ENCODE measurements at places on chromosomes 6 and 20.

DNA sequence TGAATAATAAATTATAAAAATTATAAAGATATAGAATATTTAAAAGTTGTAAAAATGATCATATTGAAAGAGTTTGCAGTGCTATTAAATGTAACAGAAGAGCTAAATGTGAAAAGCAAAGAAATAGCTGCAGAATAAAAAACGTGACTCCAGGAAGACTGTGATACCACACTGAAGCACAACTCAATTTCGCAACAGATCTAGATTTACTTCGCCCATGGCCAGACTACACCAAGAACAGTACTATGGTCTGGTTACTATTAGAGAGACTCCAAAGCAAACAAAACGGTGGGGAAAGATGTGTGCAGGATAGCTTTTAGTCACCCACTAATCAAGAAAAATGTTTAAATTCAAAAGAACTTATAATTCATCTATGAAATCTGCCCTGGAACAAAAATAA is 1.9 kb downstream of the CHD6 start:
- DNase-seq, result no peak

GRCh38 chr6:135426833-135427232 is 70.7 kb downstream of the AHI1 start:
- DNase-seq, result no peak

- no peak for DNase-seq
Measured at GRCh38 chr20:56683077-56683865, 54.2 kb downstream of the TFAP2C start.

DNA sequence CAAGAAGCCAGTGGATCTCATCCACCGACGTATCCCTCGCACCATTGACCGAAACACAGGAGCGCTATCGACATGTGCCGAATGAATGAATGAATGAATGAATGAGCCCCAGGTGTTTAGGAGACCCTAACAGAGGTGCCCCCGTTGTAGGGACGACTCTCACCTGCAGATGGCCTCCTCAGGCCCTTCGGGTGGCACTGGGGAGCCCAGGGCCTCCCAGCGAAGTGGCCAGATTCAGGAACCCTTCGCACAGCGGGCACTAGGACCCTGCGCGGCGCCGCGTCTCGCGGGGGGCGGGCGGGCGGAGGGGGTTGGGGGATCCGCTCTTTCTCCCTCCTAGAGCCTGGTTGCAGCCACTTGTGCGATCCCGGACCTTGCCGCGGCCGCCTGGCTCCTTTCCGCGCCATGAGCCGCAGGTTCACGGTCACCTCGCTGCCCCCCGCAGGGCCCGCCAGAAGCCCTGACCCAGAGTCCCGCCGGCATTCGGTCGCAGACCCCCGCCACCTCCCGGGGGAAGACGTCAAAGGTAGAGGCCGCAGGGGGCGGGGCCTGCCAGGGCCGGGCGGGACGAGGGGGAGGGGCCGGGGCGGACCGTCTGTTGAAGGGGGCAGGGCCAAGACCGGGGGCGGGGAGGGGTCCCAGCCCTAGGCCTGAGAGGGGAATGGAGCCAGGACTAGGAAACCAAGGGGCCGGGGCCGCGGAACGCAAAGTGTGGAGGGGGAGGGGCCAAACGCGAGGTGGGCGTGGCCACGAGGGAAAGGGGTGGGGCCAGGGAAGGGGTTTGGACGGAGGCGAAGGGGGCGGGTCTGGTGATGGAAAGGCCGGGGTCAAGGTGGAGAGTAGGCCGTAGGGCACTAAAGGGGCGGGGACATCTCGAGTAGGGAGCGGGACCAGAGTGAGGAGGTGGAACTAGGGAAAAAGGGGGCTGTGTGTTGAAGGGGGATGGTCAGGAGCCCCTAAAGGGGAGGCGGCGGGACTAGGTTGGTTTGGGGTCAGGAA is 7.4 kb upstream of the SLC12A5 start:
- no peak for DNase-seq

GRCh38 chr20:45044084-45044573 is 56.8 kb downstream of the KCNS1 start:
- peak; percentile 61 for DNase-seq

- no peak for DNase-seq
Measured at GRCh38 chr6:69795469-69796072, 1.2 kb downstream of the LMBRD1 start.
